Keratinocyte (primary cell): ENCODE measurements at places on chromosomes 6 and 20. TPM values are rescaled to one million over a fixed set of nuclear protein-coding genes. Genes with fewer than 3 reads are reported as not detected.

GRCh38 chr6:81511423-81511822, 241.1 kb downstream of the TENT5A start:
- DNase-seq, result no peak

GRCh38 chr20:34637245-34638038, 39.5 kb downstream of the PIGU start:
- no peak for DNase-seq

GRCh38 chr6:126091466-126091865, 105.1 kb downstream of the TRMT11 start:
- no peak for DNase-seq

GRCh38 chr6:14053811-14054210, 63.8 kb upstream of the CD83 start:
- no peak for DNase-seq

GRCh38 chr6:142518126-142518525, 216.3 kb downstream of the ADGRG6 start:
- no peak for DNase-seq

GRCh38 chr20:34581341-34582184, 23.0 kb downstream of the MAP1LC3A start:
- DNase-seq, result no peak

DNA sequence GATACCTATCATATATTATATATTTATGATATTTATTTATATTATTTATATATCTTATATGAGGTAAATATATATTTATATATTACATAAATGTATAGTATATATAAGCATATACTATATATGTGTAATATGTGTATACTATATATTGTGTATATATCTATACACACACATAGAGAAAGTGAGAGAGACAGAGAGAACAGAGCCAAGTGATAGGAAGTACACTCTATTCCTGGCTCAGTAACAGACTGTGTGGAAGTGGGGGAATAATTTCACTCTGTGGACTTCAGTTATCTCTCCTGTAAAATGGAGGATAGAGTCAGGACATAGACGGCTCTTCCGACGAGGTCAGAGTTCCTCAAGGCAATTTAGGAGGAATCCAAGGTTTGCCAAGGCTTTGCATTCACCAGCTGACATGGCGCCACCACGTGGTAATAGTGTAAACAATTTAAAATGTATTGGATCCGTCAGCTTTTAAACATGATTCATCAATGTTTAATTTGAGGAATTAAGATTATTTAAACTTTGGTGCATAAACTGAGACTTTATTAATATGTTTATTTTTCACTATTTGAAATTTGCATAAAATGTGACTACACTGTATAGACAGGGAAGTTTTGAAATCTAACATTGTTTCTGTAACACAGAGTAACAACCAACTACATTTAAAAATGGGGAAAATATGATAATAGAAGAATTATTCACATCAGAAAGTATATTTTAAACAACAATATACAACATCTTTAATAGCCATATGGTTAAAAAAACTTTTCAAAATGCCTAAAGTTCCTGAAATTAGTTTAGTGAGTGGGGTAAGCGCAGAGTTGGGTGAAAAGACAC, 75.4 kb upstream of the TMEM244 start:
- peak; percentile 15 for DNase-seq

- no peak for DNase-seq
Observed at GRCh38 chr6:45969026-45969425, 46.6 kb downstream of the CLIC5 start.

DNA sequence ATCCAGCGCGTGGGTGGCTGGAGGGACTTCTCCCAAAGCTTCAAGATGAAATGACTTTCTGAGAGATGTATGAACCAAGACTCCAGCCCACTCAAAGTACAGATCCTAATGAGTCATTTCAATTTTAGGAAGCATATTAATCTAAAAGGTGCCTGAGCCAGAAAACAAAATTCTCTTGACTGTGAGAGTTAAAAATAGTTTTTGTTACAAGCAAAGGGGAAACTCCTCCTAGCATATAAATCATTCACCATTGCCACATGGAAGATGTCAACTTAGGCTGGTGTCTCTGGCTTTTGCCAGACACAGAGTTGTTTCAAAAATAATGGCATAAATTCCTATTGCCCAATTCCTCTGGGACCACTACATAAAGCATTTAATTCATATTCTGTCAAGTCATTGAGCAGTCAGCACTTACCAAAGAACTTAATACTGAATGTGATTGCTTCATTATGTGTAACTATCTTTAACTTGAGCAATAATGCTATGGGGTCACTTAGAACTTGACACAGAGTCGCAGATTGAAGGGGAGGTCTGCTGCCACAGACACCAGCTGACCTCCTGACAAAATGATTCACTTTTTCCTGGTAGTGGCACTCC, 280.6 kb downstream of the SLC35F1 start:
- DNase-seq, result no peak

- no peak for DNase-seq
Observed at GRCh38 chr20:52372169-52372568, 180.6 kb upstream of the ZFP64 start.

GRCh38 chr6:11633741-11634509, 96.4 kb downstream of the TMEM170B start:
- no peak for DNase-seq

DNA sequence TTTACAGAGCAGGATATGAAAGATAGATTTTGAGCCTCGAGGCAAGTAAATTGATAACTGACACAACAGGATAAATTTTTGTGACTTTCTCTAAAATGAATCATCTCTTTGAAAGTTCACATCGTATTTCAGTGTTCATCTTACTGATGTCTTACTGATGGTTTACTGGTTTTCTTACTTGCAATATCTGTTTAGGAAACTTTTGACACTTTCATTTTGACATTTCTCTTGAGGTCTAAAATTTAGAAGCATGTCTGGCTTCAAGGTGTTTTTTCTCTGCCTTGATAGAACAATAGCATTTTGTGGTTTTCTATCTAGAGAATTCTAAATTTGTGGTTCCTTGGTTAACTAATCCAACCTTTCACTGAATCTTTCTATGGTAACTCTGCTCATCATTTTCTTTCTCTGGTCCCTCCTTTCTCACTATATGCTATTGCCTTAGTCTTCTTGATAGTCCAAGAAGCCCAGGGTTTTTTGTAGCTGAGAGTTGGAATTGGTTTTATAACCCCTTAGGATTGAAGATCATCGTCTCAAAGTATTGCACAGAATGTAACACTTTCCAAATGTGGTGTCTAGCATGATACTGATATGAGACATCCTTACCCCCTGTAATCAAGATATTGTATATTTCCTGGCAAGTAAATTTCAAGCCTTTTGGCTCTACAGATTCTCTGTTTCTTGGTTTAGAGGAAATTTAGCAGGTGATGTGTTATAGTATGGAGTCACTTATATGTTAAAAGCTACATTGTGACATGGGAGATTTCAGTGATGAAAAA, 98.7 kb downstream of the RNF144B start:
- DNase-seq, result no peak

- DNase-seq, result no peak
Observed at GRCh38 chr6:44496665-44497369, 109.3 kb downstream of the CDC5L start.

- DNase-seq, result no peak
Observed at GRCh38 chr20:38095017-38095686, 61.6 kb downstream of the RPRD1B start.

GRCh38 chr6:95978230-95978629, 37.5 kb upstream of the FUT9 start:
- no peak for DNase-seq

GRCh38 chr6:109187399-109188114, 92.2 kb downstream of the CEP57L1 start:
- no peak for DNase-seq

GRCh38 chr6:7701212-7701834, 24.6 kb upstream of the BMP6 start:
- no peak for DNase-seq

DNA sequence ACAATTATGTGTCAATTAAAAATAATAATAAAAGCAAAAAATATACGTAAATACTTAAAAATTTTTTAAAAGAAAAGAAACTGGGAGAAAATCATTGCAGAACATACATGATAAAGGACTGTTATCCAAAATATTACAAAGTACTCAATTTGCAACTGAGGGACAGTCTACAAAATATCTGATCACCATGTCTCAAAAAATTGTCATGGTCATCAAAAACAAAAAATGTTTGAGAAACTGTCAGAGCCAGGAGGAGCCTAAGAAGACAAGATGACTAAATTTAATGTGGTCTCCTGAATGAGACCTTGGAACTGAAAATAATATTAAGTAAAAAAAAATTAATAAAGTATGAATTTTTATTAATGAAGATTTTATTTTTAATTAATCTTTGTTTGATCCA, 43.5 kb downstream of the DTNBP1 start:
- no peak for DNase-seq

GRCh38 chr6:160398674-160399271, 50.6 kb downstream of the SLC22A3 start:
- DNase-seq, result no peak

HAO1 gene
- not detected in 3 replicates for polyA plus RNA-seq

DAAM2 gene
- polyA plus RNA-seq, result 0.01 TPM in 1 of 3 replicates, not detected in the others

SAMD10 gene
- polyA plus RNA-seq, result 0.45 to 0.93 TPM (median 0.75 TPM) in 3 replicates

ADA gene
- 18.9 to 26.4 TPM (median 21.4 TPM) in 3 replicates for polyA plus RNA-seq

TRIM15 gene
- not detected in 3 replicates for polyA plus RNA-seq

PGBD1 gene
- 2.1 to 3.6 TPM (median 3.1 TPM) in 3 replicates for polyA plus RNA-seq

DPPA5 gene
- polyA plus RNA-seq, result not detected in 3 replicates

KIF6 gene
- 0.09 to 0.14 TPM in 2 of 3 replicates, not detected in the other for polyA plus RNA-seq

ADAM33 gene
- polyA plus RNA-seq, result not detected in 3 replicates
